Activated CD8-positive, alpha-beta memory T cell treated with anti-CD3 and anti-CD28 coated beads, Interleukin-2, amount 10 ng/mL, durations not matched to agents 7 days and 5 days (primary cell): ENCODE measurements at places on chromosomes 2 and 18. TPM values are rescaled to one million over a fixed set of nuclear protein-coding genes. Genes with fewer than 3 reads are reported as not detected.

OXER1 gene
- total RNA-seq, result 0.21 TPM

SERPINB2 gene
- not detected for total RNA-seq

SCG2 gene
- 0.12 TPM for total RNA-seq

TBR1 gene
- not detected for total RNA-seq

CFAP65 gene
- not detected for total RNA-seq

ADAM23 gene
- total RNA-seq, result 0.32 TPM

GAREM2 gene
- total RNA-seq, result 2.5 TPM

IL36A gene
- total RNA-seq, result 0.42 TPM

CRYGD gene
- not detected for total RNA-seq

PROC gene
- total RNA-seq, result not detected

QPCT gene
- total RNA-seq, result not detected
